ENCODE measurements at places on chromosomes 5 and 9. TPM values are rescaled to one million over a fixed set of nuclear protein-coding genes. Genes with fewer than 3 reads are reported as not detected.

SLIT3 gene
- 13.2 TPM for total RNA-seq

TMEM252 gene
- total RNA-seq, result not detected

AKNA gene
- 4.5 TPM for total RNA-seq

DTWD2 gene
- 1.5 TPM for total RNA-seq

NOL8 gene
- 31.3 TPM for total RNA-seq

GABRA1 gene
- total RNA-seq, result not detected

ANXA6 gene
- 41.4 TPM for total RNA-seq

PDCD1LG2 gene
- total RNA-seq, result 0.39 TPM

TMEM250 gene
- total RNA-seq, result 48.9 TPM

WNK2 gene
- 6.1 TPM for total RNA-seq

SPATA31D4 gene
- total RNA-seq, result not detected

GPR151 gene
- total RNA-seq, result not detected

GBA2 gene
- 32.8 TPM for total RNA-seq

ASS1 gene
- total RNA-seq, result 16.7 TPM
